Cortex of kidney (tissue), 1 donor: ENCODE measurements at places on chromosomes 13 and 19.

GRCh38 chr19:35963514-35963913, 27.3 kb downstream of the LRFN3 start:
- no peak for DNase-seq

DNA sequence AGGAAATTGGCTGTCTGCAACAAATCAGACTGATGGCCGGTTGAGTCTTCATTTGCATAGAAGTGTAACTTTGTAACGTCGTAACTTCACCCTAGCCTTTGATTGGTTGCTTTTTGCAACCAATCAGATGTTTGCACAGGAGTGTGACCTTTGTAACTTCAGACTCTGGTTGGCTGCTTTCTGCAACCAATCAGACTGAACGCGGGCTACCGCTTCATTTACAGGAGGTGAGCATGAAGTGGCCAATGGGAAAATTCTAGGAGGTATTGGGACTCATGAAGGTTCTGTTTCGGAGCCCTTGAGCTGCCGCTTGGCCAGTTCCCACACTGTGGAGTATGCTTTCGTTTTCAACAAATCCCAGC, 441 bp upstream of the ZNF559 start:
- no peak for DNase-seq

DNA sequence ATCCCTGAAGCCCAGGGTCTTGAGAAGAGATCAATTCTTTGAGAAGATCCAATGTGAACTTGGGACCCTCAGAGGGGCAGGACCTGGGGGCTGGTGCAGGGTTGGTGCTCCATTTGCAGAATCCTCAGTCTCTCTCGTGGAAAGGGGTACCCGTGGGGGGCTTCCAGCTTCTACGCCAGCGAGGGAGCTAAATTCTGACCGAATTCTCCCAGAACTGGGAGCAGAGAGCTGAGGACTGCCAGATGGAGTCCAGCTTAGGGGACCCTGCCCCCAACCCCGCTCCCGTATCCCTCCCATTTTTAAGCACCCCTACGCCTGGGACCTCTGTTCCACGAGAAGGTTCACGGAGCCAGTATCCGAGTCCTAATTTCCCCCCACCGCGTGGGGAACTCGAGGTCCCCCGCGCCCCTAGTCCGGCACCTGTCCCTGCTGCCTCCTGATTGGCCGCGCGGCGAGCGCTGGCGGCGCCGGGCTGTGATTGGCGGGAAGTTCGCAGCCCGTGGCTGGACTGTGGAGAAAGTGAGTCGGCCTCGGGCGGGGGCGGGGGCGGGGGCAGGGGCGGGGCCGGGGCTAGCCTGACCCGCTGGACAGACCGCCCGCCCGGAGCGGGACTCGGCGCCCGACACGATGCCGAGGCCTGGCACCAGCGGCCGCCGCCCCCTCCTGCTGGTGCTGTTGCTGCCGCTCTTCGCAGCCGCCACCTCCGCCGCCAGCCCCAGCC, 4.4 kb upstream of the LTBP4 start:
- DNase-seq: no peak

- no peak for DNase-seq
Measured at GRCh38 chr19:29855087-29855486, 43.3 kb downstream of the CCNE1 start.

DNA sequence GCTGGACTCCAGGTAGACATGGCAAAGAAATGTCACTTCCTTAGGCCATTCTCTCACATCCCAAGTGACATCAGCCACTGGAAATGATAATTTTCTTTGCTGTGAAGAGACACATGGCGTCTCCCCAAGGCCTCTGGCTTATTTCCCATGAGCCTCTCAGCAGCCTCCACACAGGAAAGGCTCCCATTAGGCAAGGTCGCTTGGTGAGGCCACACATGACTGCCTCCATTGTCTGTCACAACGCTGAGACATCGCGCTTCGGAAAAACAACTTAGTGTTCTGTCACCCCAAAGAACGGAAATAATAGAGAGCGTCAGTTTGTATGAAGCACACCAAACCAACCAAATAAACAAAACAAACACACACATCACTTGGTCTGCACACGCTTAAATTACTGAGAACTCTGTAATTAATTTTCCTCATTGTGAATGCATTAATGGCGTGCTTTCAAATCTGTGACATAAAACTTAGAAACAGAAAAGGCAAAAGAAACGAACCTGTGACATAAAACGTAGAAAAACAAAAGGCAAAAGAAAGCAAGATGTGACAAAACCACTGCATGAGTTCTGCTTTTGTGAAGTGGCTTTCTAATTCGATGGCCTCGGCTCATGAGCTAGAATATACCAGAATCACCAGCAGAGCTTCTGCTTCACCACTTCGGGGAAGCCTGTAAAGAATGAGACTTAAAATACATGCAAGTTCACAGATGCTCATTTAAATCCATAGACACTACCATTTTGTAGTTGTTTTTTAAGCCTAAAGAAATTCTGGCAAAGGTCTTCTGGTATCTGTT, 404.2 kb upstream of the SGCG start:
- DNase-seq: no peak

DNA sequence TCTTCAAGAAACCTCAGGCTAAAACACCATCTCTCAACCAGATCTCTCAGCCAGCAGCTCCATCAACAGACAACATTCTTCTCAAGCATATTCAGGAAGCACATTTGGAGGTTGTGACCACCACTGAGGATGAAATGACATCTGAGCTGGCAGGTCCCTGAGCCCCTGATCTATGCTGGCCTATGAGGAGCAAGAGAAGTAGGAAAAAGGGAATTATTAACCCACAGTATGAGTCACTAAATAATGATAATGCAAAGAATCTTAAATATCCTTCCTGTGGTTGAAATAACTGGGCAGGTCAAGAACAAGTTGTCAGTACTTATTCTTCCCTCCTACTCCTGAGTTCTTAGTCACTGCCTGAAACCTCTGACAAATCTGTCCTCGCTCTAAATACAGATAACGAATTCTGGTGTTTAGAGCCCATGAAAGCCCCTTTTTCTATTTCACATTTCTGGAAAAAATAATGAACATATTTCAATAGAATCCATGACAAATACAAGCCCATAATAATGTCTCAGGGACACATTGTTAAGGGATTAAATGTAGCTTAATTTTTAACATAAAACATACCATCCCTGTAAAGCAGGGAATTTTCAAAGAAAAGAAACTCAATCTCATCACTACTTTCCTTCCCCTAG, 225.8 kb upstream of the IRS2 start:
- no peak for DNase-seq

DNA sequence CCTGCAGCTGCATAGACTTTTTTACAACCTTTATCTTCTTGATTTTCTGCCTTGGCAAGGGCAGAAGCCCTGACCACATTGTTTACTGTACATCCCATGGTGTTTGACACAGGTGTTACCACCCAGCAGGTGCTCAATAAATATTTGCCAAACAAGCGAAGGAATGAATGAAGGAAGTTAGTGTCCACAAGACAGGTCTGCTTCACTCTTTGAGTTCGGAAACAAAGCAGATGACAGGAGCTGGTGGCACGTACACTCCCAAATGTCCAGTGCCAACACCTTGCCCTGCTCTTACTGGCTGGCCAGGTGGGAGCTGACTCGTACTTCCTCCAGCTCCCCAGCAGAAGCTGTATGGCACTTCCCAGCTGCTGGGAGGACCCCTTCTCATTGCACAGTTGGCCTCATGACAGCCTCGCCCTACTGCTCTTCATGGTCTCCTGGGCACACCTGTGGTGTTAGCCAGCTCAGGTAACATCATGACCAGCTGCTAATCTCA, 22.0 kb upstream of the MUC16 start:
- no peak for DNase-seq

DNA sequence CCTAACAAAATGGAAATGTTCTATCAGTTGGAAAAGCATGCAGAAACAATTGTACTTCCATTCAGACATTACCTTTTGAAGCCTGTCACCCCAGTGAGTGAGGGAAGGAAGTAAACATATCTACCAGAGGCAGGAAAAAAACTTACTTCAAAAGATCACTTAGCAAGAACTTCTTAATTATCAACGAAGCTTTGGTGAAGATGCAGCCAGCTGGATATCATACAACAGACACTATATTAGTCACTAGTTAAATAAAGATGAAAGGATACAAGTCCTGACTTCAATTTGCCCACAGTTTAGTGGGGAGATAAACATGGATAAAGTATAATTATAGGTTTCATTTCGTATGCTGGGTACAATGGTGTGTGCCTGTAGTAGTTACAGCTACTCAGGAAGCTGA, 148.8 kb downstream of the TNFRSF19 start:
- DNase-seq: no peak

- DNase-seq: no peak
Measured at GRCh38 chr19:9835507-9835949, 410 bp downstream of the PIN1 start.

DNA sequence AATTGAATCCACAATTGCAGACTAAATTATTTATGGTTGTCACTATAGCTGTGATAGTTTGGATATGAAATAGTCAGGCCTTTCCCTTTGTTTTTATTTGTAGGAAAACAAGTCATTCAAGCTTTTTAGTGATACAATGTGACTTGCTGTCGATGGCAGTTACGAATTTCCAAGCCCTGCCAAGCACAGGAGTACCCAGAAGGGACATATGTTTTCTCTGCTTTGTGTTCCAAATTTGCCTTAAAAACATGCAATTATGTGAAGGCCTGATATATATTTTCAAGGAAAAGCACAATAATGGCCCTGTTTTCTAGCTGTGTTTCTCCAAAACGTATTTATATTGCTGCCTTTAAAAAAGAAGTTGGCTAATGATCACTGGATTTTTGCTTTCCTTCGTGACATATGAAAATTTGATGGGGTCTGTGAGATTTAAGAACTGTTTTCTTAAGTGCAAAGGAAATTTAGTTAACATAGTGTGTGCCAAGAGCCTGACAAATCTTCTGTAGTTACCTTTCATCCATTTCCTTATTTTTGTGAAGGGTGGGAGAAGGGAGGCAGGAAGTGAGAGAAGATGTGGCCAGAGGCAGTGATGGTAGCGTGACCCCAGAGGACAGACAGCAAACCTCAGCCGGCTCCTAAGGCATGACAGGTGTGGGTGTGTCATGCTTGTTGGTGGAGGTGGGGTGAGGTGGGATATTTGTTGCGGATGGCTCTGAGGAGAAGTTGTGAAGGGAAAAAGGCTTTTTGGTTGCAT, 79.6 kb downstream of the TEX26 start:
- DNase-seq: no peak

DNA sequence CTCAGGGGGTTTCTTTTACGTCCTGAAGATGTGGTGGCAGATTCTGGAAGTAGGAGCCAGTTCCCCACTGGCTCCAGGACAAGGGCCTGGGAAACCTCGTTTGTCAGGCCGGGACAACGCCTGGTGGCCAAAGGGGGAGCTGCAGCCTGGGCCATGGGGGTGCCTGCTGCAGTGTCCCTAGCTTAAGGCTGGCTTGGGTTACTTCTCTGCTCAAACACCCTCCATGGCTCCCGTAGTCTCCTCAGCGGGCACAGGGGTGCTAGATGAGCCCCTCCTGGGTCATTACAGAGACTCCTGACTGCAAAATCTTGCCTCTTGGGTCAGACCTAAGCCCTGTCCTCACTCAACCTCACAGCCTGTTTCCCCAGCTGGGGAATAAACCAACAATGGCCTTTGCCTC, 14.7 kb downstream of the CILP2 start:
- no peak for DNase-seq

GRCh38 chr19:4115818-4116385, 8.0 kb downstream of the MAP2K2 start:
- no peak for DNase-seq
